Effector memory CD4-positive, alpha-beta T cell (primary cell): ENCODE measurements at places on chromosomes 5 and 9.

DNA sequence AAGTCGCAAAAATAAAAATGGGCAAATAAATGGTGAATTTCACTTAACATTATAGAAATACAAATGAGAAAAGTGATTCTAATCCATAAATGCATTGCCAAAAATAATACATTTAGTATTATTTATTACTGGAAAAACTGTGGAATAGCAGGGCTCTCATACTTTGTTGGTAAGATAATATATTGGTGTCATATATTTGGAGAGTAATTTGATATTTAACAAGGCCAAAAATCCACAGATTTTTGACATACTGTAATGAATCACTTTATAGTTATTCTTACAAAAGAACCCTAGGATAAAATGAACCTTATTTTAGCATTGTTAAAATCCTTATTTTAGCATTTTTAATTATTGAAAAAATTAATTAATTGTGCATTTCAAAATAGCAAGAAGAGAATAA is 397.2 kb upstream of the DAB2 start:
- no peak for DNase-seq

DNA sequence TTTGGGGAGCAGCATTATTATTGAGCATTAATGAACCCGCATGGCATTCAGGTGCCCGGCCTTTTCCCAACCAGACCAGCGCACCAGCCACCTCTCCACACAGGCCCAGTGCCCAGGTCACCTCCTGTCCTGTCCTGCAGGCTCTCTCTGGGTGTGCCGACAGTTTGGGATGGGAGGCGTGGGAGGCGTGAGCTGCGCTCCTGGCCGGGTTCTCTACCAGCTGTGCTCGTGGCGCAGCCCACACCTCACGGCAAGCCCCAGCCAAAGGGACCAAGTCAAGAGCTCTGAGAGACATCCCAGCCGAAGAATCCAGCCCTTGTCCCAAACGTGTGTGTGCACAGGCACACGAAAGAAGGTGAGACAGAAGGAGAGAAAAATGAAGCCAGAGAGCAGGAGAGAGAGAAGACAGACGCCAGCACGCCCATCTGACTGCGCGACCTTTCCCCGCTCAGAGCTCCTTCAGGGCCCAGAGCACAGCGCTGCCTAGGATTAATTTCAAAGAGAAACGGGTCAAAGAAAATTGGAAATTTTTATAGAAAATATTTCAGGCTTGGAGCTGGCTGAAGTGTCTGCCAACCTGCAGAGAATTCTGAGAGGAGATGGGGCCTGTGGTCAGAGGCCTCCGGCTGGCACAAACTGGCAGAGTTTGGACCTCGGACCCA is 81.7 kb downstream of the ADAMTS2 start:
- no peak for DNase-seq

DNA sequence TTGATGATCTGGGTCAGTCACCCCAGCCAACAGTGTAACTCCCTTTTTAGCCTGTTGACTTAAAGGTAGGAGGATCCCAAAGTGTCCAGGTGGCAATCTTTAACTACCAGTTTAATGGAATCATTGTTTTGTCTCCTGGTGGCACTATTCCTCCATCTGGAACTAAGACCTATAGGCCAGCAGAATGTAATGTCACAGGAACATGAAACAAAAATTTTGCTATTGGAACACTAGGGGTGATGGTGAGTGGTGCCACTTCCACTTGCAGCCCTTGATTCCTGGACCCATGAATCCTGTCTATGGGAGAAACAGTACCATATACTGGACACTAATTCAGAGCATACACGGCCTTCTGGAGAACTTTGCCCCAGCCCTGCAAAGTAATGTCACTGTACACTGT is 219.5 kb upstream of the RASA1 start:
- DNase-seq = no peak

DNA sequence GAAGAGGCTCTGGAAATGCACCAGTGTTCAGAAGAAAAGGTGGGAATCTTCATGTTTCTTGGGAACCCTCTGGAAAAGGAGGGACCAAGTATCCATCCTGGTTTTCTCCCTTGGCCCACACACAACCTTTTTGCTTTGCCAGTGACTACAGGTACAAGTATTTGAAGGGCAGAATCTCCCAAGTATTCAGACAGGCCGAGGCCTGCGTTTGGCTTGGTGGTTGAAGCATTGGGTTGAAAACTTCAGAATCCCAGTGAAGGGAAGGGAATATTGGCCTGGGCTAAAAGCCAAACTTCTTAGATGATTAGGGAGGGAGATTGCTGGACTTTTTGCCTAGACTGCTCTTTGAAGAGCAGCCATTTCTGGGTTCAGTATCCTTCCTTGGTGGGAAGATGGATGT is 71.9 kb downstream of the UBAP1 start:
- DNase-seq = no peak

DNA sequence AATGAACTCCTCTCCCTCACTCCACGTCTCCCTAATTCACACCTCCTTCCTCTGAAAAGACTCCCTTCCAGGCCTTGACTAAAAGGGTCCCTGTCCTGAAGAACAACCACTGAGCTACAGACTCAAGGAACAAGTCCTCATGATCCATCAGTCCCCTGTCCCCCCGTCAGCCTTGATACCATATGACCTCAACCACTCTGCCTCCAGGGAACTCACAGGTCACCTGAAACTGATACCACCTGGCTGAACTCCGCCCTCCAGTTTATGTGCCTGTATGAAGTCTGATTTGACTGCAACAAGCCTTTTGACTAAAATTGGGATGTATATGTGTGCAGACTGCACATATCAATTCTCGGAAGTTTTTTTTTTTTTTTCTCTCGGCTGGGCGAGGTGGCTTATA is 88.7 kb downstream of the UGCG start:
- DNase-seq = no peak

DNA sequence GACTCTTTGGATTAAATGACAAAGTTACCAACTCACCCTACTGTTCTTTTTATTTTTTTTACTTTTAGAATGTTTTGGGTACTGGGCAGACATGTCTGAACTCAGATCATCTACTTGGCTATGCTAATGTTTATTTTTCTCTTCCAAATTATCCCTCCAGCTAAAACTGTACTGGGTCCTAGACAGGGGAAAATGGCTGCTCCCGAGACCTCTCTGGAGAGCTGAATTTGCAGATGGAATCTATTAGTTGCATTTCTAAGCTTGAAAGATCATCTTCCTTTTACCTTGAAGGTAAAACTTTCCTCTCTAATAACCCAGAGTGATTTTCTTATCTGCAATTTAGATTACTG is 197.5 kb upstream of the SEMA6A start:
- no peak for DNase-seq

DNA sequence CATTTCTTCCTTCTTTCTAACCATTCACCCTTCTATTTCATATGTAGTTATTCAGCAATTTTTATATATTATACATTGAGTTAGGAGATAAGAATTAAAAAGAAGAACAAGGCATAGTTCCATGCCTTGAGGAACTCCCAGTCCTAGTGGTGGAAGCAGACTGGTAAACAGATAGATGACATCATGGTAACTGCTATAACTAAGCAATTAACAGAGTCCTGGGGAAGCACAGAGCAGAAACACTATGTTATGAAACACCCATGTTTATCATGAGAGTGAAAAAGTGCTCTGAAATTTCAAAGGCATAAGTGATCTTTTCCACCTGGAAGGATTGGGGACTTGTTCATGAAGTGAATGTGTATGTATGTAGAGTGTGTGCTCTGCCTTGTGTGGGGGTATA is 14.6 kb downstream of the PAPPA start:
- no peak for DNase-seq

- no peak for DNase-seq
Measured at GRCh38 chr9:20144197-20144596, 355.4 kb upstream of the SLC24A2 start.

DNA sequence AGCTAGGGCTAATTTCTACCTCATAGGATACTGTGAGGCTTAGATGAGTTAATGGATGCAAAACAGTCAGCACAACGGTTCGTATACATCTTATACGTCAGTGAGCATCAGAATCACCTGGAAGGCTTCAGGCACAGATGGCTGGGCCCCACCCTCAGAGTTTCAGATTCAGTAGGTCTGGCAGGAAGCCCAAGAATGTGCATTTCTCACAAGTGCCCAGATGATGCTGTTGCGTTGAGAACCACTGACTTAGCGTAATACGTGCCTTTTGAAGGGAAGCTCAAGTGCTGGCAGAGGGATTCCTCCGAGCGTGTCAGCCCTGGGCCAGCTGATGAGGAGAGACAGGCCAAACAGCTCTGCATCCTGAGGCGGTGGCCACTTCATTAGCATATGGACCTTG is 117.1 kb upstream of the WWC1 start:
- DNase-seq = no peak

GRCh38 chr9:118331622-118332045 is 627.4 kb downstream of the TLR4 start:
- DNase-seq = no peak

- no peak for DNase-seq
Measured at GRCh38 chr5:10337986-10338385, 15.5 kb upstream of the MARCHF6 start.
